ENCODE measurements at places on chromosomes 1 and 21. TPM values are rescaled to one million over a fixed set of nuclear protein-coding genes. Genes with fewer than 3 reads are reported as not detected.

DNA sequence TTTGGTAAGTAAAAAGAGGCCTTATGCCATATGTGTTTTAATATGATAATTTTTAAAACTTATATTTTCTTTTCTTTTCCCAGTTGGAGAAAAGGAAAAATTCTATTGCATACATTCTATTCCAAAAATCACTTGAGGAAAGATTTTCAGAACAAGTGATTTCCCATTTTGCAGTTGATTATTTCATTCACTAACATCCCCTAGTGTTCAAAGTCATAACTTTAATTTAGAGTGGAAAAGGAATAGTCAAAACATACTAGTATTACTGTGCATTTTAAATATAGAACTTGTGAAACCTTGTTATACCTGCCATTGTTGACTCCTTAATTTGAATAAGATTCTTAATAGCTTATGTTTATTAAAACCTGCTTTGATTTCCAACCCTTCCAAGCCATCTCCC, 1157.6 kb upstream of the ADGRL4 start:
- H3K27ac ChIP-seq = no peak overlapping the region
- H3K4me1 ChIP-seq = no peaks in the 10 kb centered on the region
- H3K27me3 ChIP-seq = no peaks in the 10 kb centered on the region

- peaks cover 83% of the 10 kb centered on the region for H3K36me3 ChIP-seq
- H3K27ac ChIP-seq = no peak overlapping the region
- no peaks in the 10 kb centered on the region for H3K4me1 ChIP-seq
- no peaks in the 10 kb centered on the region for H3K27me3 ChIP-seq
- DNase-seq = no peak
Observed at GRCh38 chr1:43447891-43448708, 5.6 kb downstream of the HYI start.

- H3K4me1 ChIP-seq = no peaks in the 10 kb centered on the region
- DNase-seq = no peak
- no peaks in the 10 kb centered on the region for H3K36me3 ChIP-seq
- H3K27me3 ChIP-seq = no peaks in the 10 kb centered on the region
- H3K4me3 ChIP-seq = no peak overlapping the region
- H3K27ac ChIP-seq = no peak overlapping the region
Observed at GRCh38 chr1:1254667-1254998, 8.1 kb upstream of the C1QTNF12 start.

DNA sequence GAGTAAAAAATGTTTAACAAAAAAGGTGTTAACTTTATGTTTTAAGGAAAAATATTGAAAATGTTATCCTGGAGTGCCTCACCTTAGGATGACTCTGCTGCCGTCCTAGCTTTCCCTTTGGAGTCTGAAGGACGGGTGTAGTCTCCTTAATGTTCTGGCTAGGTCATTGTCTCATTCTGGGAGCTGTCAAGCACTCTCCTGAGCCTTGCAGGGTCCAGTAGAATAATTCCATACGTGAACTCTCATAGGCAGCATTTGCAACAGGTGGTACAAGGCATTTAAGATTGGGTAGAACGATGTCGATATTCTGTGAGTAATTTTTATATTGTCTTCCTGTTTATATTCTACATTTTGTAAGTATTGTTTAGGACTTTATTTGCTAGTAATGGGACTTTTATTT, 283.6 kb upstream of the C1orf105 start:
- H3K36me3 ChIP-seq = no peaks in the 10 kb centered on the region
- H3K27me3 ChIP-seq = no peaks in the 10 kb centered on the region

DNA sequence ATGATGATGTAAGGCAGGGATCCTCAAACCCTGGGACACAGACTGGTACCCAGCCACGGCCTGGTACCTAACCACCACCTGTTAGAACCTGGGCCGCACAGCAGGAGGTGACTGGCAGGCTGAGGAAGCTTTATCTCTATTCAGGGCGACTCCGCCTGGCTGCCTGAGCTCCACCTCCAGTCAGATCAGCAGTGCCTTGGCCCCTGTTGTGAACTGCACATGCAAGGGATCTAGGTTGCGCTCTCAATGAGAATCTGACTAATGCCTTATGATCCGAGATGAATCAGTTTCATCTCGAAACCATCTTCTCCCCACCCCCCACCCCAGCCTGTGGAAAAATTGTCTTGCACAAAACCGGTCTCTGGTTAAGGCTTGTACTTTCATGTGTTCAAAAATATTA, 4.2 kb downstream of the RNPC3 start:
- no peak overlapping the region for H3K4me3 ChIP-seq
- H3K27ac ChIP-seq = no peak overlapping the region
- no peaks in the 10 kb centered on the region for H3K36me3 ChIP-seq
- H3K27me3 ChIP-seq = no peaks in the 10 kb centered on the region

Gene LRRC40
- total RNA-seq = 18.0 TPM

Gene DNAI4
- total RNA-seq = 12.4 TPM

Gene TMEM269
- not detected for total RNA-seq

Gene FCRL5
- total RNA-seq = 19.0 TPM

Measured in Peyer's patch (tissue), 4 donors.